Activated effector memory CD4-positive, alpha-beta T cell treated with Interleukin-2 at 50 U/mL for 16 hours (primary cell): ENCODE measurements at places on chromosomes 2 and 18.

DNA sequence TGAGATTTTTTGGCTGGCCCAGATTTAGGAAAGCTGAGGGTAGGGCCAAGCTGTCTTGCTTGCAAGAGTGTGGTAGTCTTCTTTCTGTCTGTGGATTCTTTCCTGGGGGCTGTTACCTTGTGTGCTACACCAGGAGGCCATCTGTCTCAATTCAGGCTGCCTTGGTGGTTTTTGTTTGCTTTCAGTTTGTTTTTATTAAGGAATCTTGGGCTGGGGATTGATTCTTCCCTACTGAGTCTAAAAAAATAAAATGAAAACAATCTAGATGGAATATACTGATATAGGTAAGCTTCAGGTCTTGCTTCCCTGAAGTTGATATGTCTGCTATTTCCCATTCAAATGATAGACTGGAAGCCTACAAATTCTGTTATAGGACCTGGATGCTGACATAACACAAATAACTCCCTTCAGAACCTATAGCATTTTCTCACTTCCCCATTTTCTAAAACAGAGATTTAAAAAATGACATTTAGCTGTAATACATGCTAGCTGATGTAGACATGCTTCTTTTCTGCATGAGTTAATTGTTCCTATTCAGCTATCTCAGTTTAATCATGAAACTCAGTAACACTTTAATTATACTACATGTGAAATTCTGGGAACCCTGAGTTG lies 5.3 kb downstream of the LHCGR start:
- DNase-seq, result no peak

GRCh38 chr18:37428288-37428974 lies 137.2 kb downstream of the CELF4 start:
- no peak for DNase-seq

GRCh38 chr18:50654658-50655550 lies 95.0 kb downstream of the MAPK4 start:
- no peak for DNase-seq

- no peak for DNase-seq
These were observed 38.4 kb downstream of the LAMA1 start for GRCh38 chr18:7079231-7079630.

DNA sequence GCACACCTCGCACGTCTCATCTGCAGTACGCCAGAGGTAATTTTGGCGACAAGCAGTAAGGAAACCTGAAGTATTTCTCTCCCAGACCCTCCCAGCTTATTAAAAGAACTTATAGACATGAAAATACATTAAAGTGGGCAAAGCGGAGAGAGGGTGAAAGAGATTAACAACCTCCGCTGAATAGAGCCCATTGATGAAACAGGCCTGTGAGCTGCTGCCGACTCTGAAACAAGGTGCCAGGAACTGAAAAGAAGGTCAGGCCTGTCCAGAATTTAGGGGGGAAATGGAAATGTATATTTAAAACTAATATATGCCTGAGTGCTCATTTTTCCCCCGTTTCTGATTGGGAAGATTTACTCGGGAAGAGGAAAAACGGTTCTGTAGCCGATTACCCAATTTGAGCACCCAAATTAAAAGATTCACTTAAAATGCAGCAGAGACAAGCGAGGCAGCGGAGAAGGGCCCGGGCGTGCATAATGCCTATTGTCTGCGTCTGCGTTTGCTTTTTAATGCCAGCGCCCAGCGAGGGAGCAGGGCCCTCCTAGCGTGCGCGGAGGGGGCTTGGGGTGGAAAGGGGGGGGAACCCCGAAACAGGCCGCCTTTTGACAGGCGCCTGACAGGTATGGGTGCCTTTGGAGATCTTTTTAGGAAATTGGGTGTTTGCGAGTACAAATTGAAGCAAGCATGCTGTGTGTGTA lies 316.2 kb downstream of the GBX2 start:
- no peak for DNase-seq

DNA sequence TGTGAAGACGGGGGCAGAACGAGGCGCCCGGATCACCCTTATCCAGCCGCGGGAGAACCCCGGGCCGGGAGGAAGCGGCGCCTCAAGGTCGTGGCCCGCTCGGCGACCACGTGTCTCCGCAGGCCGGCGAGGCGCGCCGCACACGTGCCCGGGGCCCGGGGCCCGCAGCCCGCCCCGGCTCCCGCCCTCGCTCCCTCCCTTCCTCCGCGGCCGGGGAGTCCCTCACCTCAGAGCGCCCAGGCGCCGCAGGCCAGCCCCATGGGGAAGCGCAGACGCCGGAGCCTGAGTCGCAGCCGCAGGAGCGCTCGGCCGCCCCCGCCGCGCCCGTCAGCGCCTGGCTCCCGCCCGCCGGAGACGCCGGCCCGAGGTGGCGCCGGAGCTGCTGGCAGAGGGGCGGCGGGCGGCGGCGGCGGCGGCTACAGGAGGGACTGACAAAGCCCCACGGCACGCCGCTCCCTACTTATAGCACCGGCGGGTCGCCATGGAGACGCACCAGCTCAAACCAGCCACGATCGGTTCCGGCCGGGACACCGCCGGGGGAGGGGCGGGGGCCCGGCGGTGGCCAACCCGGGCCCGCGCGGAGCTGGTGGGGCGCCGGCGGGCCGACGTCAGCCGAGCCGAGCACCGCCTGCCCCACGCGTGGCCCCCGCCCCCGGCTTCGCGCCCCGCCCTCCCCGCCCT lies at the start of gene ODC1:
ODC1 (minus strand) TSS at position 433 of the 681 bp plus-strand sequence. CDS start 3,295 bp downstream, outside the sequence.
- peak; percentile 95 for DNase-seq

- DNase-seq, result no peak
These were observed 1351.3 kb upstream of the CHAC2 start for GRCh38 chr2:52416340-52416739.

DNA sequence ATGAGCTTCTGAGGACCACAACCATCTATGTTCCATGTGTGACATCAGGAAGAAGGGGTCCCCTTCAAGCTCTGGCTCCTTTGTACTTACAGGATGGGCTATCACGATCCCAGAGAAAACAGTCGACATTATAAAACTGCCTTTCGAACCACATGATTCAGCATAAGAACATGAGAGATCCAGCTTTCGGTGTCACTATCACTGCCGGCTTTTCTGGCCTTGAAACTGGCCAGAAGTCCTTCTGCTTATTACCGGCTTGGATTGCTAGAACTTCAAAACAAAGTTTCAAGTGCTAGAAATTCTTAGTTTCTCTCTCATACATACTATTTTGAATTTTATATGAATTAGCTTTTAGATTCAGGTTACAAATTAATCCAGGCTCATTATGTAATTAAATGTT lies 138.9 kb downstream of the PID1 start:
- DNase-seq, result no peak

DNA sequence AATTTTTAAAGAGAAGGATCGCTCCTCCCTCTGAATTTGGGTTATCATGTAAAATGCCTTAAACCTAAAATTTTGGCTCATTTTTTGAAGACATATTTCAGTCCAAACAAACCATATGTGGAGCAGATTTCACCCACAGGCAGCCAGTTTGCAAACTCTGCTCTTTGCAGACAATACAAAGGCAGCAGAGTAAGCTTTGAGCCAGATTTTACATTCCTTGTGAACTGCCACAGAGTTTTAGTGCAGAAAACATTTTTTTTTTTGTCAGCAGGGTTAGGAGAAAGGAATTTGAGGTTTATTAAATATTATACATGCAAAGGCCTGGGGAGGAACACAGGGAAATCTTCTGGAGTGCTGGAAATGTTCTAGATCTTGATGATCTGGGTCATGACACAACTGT lies 171.9 kb upstream of the FN1 start:
- DNase-seq, result no peak

DNA sequence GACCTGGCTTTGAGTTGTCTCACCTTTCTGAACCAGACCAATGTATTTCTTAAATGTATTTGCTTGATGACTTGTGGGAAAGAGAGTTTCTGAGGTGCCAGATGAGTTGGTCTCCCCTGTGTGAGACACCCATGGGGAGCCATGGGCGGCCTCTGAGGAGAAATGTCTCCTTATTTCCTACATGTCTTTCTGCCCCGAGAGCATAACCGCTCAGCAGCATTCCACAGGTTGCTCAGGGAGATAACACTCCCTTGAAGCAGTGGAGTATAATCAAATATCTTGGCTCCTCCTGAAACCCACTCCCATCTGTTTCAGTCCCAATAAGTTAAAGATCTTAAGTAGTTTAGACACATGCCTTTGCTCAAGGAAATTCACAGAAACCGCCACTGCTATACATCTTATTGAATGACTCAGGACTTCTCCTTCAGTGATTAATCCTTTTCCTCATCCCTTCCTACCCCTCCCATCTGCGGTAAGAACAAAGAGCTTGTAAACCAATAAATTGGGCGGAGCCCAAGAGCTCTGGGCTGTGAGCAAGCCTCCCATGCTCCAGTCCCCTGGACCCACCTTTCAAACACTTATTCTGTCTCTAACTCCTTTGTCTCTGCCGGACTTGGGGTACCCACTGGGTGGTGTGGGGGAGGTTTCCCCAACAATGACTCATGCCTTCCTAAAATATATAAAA lies 285.5 kb upstream of the LRRTM4 start:
- DNase-seq, result no peak

GRCh38 chr2:18901242-18901641 lies 311.9 kb upstream of the NT5C1B start:
- no peak for DNase-seq

GRCh38 chr2:204635478-204635877 lies 90.2 kb downstream of the PARD3B start:
- no peak for DNase-seq

- DNase-seq, result no peak
These were observed 160.6 kb upstream of the DOK6 start for GRCh38 chr18:69239849-69240674.
